ENCODE measurements at places on chromosomes 1 and 21.

DNA sequence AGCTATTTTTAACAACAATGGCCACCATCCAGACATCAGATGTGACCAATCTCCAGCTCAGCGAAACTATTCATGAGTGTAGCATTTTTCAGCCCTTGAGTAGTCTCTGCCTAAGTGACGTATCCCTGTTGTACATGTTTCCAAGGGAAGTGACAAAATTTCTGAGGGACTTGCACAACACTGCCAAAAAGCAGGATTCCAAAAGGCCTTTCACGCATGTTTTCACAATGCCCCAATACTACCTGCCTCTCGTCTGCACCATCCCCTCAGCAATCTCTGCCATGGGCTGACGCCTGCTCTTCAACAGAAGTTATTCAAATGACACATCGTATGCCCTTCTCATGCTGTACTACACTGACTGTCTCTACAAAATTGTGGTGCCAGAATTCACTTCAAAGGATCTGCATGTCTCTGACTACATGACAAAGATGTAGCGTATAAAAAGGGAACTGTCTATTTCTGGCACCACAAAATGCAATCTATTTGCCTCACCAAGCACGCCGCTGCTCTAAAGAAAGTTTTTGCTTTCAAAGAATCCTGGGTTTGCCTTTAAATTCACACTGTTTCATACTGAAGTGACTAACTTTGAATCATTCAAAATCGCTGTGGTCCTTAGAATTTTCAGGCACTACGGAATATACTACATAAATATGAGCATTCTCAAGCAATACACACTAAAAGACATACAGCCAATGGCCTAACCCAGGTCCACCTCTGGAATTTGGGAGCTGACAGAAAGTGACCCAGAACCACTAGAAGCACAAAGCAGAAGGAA, 32.9 kb downstream of the JAK1 start:
- DNase-seq = no peak

- no peak for DNase-seq
Observed at GRCh38 chr1:210201681-210202080, 30.9 kb upstream of the SERTAD4 start.

DNA sequence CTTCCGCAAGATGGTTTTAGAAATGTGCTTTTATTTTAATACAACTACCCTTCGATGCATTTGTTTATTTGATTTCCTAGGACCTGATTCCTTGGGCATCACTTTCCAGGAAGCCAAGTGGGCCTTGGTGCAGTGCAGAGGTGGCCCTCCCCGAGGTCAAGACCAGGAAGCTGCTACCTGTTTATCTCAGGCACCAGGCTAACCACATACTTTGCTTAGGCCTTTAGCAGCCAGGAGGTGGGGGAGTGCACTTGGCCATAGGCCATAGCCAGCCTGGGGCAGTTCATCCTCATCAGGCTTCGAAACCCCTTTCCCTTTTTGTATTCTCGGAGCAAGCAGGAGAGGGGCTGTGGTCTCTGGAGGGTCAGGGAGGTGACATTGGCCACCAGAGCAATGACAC, 45.4 kb downstream of the SMYD2 start:
- no peak for DNase-seq

GRCh38 chr21:40938078-40938477, 91.1 kb upstream of the DSCAM start:
- DNase-seq = no peak

- peak; percentile 68 for DNase-seq
Observed at GRCh38 chr1:28877132-28877781, 37.1 kb upstream of the EPB41 start.

DNA sequence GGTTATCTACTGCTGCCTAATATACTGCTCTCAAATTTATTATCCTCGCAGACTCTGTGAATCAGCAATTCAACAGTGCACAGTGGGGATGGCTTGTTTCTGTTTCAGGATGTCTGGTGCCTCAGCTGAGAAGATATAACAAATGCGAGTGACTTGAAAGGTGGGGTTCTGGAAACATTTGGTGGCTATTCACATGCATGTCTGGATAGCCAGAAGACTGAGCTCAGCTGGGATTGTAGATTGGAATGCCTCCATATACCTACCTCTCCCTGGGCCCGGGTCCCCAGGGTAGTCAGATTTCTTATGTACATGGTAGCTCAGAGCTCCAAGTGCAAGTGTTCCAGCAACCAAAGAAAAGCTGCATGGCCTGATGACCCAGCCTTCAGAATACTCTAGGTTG, 176.3 kb downstream of the IER5 start:
- DNase-seq = no peak

- DNase-seq = peak; percentile 8
Observed at GRCh38 chr1:35298464-35298863, 30.0 kb downstream of the ZMYM4 start.

GRCh38 chr1:33897092-33897725, 33.3 kb downstream of the HMGB4 start:
- DNase-seq = no peak

DNA sequence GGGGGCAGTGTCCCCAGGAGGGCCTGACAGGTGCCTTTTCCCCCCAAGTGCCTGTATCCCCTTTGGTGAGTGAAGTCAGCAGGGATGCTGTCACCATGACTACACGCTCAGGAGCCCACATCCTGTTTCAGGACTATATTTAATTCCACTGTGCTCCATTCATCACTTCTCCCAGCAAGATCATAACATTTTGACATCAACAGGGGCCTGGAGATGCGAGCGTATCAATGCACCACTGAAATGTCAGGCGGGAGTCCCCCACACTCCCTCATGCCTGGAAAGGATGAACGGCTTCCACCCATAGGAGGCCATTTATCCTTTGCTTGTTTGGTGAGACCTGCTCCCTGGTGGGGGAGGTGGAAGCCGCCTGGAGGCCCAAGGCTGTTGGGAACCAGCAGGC, 119.1 kb downstream of the PTPRU start:
- DNase-seq = no peak

- DNase-seq = no peak
Observed at GRCh38 chr1:4306559-4307467, 347.6 kb upstream of the AJAP1 start.

DNA sequence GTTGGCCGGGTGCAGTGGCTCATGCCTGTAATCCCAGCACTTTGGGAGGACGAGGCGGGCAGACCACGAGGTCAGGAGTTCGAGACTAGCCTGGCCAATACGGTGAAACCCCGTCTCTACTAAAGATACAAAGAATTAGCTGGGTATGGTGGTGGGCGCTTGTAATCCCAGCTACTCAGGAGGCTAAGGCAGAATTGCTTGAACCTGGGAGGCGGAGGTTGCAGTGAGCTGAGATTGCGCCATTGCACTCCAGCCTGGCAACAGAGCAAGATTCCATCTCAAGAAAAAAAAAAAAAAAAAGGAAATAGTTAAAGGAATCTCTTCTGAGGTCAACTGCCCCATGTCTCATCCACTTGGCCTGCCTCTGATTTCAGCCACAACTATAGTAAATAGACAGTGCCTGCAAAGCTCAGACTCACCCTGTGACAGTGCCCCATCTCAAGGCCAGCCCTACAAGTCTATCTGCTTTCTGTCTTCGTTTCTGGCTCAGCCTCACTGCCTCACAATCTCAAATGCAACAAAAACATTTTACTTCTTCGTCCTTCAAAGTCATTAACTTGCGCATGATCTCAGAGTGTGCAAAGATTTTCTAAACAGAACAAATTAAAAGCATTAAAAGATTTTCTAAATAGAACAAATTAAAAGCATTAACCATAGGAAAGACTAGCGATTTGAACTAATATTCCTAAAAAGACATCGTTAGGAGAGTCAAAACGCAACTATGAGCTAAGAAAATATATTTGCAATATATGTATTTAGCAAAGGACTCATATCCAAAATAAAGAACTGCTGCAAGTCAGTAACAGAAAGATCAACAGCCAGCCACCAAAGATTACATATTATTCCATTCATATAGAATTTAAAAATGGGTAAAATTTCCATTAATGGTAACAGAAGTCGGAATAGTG, 65.0 kb upstream of the PRDX6 start:
- no peak for DNase-seq

GRCh38 chr1:153306303-153307220, 6.2 kb downstream of the PGLYRP3 start:
- DNase-seq = no peak

DNA sequence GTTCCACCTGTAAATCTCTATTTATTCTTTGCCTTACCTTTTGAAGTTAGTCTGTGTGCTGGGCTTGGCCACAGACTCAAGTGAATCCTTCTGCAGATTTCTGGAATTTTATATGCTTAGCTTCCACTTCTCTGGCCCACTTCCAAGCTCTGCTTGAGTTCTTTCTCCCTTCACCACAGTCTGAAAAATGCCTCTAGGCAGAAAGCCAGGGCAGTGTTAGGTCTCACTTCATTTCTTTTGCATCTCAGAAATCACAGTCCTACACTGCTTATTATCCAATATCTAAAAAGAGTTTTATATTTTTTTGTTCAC, 48.9 kb downstream of the INKA2 start:
- DNase-seq = no peak
